Smooth muscle cell of the brain vasculature (primary cell): ENCODE measurements at places on chromosomes 2 and 18.

GRCh38 chr2:226847511-226847910, 11.7 kb downstream of the RHBDD1 start:
- DNase-seq = no peak

DNA sequence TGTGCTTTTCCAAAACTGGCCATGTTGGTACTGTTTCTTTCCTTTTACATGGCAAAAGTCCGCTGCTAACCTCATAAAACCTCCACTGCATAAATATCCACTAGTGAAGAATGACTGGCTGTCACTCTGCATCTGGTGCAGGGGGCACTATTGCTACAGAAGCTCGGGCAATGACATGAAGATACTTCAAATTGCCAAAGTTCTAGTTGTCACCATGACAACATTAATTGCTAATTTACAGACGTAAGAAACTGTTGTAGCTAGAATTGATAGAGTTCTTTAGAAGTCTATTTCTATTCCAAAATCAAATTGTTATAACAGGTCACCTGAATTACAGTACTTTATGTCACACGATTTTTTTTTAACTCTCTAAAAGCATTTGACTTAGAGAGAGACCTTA, 845 bp downstream of the CFAP210 start:
- DNase-seq = no peak

GRCh38 chr2:3430172-3430571, 50.7 kb downstream of the TRAPPC12 start:
- no peak for DNase-seq

DNA sequence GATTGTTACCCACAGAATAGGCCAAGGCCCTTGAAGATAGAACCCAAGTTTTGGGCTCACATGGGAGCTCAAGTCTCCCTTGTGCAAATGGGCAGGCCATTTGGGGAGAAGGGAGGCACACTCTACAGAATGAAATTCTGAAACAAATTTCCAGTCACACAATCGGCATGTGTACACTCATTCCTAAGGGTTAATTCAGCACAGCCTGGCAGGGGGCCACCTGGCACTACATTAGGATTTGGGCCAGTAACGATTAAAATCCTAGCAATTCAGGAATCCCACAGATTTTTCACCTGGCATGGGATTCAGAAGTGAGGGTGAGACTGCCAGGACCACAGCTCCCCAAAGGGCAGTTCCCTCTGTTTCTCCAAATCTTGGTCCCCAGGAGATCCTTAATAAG, 46.4 kb downstream of the BMP10 start:
- no peak for DNase-seq

- DNase-seq = no peak
Observed at GRCh38 chr2:55949211-55949610, 25.6 kb upstream of the EFEMP1 start.

GRCh38 chr2:173037245-173038120, 38.2 kb upstream of the MAP3K20 start:
- no peak for DNase-seq

- no peak for DNase-seq
Observed at GRCh38 chr2:240161087-240161750, 20.8 kb upstream of the OTOS start.

- peak; percentile 9 for DNase-seq
Observed at GRCh38 chr2:159564081-159564480, 52.3 kb downstream of the BAZ2B start.

- no peak for DNase-seq
Observed at GRCh38 chr2:11716689-11717321, 29.6 kb upstream of the LPIN1 start.

DNA sequence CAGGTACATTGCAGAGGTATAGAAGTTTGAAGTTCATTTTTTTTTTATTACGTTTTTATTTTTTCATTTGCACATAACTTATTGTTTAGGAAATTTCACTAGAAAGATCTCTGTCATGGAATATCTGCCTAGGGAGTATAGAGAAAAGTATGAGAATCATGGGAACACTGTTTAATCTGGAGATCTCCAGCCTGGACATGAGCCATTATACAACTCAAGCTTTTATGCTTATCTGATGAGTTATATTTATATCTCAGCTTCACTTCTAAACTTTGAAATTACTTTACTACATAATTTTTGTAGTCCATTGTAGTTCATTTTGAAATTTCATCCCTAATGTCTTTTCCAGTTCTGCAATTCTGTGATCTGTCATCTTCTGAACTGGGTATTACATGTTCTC, 515.6 kb downstream of the ERBB4 start:
- no peak for DNase-seq
